ENCODE measurements at places on chromosomes 13 and 19.

DNA sequence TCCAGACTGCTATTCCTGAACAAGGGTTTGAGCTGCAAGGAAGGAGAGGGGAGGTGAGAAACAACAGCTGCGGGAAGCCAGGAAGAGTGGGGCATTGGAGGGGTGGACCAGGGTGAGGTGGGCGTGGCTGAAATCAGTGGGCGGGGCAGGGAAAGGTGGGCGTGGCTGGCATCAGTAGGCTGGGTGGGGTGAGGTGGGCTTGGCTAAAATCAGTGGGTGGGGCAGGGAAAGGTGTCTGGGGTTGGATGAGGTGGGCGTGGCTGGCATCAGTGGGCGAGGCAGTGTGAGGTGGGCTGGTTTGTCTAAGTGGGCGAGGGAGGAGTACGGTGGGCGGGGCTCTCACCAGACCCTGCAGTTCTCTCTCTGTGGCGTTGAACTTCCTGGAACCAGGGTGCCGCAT is 87.6 kb downstream of the MUC16 start:
- DNase-seq = no peak

DNA sequence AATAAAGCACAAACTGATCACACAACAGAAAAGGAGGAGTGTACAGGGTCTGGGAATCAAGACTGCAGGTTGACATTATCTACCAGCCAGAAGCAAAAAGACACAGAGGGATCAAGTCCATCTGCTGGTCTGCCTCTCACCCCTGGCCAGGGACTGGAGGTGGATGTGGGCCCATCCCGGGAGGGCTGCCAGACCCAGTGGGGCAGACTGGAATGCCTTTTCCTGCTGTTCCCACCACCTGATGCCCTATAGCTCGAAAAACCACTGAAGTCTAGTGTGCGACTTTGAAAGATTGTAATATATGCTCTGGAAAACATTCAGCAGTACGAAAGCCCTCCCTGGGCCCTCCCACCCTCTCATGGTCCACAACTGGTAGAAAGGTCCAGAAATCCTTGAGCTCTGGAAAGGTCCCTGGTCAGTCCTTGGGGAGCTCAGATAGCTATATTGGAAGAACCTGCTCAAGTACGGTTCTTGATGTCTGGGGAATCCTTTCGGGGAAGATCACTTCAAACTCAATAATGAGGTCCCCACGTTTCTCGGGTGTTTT is 2.6 kb downstream of the DNAJB1 start:
- no peak for DNase-seq

DNA sequence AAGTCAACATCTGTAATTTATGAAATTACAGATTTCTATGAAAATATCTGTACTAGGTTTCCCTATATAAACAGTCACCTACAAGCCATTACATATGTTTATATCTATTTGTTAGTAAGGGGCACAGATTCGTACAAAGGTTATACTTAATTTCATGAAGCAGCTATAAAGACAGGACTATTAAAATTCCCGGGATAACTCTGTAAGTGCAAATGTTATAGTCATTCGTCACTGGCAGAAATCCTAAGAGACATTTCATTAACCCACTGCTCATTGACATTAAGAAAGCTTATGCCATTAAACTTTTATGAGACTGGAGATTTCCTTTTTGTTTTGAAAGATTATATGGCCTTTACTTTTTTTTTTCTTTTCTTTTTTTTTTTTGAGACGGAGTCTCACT is 122.9 kb downstream of the MYO16 start:
- DNase-seq = no peak

GRCh38 chr13:84640691-84641090 is 758.4 kb upstream of the SLITRK1 start:
- no peak for DNase-seq

DNA sequence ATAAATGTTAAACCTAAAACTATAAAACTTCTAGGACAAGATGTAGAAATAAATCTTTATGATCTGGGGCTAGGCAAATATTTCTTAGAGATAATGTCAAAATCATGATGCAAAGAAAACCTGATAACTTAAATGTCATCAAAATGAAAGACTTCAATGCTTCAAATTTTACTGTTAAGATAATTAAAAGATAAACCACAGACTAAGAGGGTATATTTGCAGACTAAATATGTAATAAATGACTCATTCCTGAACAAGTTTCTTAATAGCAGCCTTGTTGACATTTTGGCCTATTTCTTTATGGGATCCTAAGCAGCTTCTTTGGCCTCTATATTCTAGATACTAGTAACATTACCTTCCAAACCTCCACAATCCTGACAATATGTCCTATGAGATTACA is 2878.3 kb upstream of the PCDH20 start:
- peak; percentile 45 for DNase-seq

DNA sequence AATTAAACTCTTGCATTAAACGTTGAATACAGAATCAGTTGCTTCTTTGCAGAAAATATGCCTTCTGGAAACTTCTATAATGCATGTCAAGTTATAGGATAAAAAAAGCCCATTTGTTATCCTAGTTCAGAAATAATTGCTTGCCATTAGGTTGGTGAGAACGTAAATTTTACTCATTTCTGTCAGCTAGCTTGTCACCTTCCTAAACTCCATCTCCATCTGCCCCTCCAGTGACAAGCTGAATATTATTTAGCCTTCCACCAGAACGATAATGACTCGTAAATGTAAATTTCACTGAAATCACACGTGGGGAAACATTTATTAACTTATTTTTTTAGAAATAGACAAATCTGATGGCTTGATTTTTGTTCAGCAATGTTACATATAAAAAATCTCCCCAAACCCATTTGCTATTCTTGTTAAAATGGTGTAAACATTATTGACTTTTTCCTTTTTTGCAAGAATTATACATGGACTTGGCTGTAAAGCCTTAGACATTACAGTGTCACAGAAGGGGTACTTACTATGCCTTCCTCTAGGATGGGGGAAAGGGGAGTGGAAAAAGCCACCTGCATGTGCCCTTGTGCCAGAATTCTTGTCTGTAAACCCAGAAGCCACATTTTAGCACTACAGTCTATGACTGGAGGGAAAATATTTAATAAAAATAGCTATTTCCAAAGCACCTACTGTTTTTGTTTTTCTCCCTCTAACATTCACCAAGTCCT is 326.8 kb downstream of the OXGR1 start:
- DNase-seq = no peak

GRCh38 chr19:33227242-33227650 is 1.6 kb upstream of the SLC7A10 start:
- DNase-seq = peak; percentile 90

All from iris pigment epithelial cell (primary cell).